Vagina (tissue), 2 donors: ENCODE measurements at places on chromosomes 4 and X.

DNA sequence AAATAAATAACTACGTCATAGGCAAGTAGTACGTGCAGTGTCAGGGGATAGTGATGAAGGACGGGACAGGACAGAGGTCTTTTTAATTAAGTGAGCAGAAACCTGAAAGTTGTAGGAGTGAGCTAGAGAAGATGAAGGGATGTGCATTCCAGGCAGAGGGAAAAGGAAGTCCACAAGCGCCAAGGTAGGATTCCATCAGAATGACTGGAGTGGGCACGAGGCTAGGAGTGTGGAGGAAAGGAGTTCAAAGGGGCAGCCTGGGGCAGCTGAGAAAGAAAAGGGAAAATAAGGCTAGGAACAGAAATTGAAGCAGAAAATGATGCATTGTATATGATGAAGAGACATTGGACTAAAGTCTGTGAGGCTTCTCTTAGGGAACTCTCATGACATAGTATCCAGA, 192.2 kb upstream of the TLL1 start:
- DNase-seq: no peak

DNA sequence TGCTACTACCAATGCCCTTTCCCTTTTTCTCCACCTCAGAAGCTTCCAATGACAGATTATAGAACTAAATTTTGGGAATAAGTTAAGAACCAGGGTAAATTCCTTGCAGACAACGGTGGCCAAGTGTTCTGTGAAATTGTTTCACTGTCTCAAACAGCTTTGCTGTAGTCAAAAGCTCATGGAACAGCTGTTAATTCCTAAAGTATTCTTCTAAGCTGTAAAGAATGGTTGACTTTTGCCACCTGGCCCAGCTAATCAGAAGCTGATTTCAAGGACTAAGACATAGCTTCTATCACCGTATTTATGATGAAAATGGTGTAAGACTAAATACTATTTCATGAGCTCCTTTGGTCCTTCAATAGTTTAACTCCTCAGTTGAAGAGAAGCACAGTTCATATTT, 297.5 kb downstream of the IL1RAPL2 start:
- DNase-seq: no peak

- DNase-seq: no peak
These were observed 46.4 kb downstream of the SH2D1A start for GRCh38 chrX:124392794-124393193.

DNA sequence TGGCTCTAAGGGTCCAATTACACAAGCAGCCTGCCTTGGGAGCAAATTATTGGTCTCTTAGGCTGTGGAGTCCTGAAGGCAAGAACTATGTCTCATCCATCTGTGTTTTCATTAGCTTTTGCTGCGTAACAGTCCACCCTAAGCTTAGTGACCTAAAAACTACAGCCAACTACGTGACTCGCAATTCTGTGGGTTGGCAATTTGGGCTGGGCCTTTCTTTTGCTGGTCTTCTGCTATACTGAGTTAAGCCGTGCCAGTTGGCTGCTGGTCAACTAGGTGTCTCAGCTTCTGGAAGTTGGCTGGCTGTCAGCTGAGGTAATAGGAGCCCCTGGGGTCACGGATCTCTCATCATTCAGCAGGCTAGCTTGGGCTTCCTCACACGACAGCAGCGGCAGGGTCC, 205.6 kb upstream of the S100G start:
- no peak for DNase-seq

DNA sequence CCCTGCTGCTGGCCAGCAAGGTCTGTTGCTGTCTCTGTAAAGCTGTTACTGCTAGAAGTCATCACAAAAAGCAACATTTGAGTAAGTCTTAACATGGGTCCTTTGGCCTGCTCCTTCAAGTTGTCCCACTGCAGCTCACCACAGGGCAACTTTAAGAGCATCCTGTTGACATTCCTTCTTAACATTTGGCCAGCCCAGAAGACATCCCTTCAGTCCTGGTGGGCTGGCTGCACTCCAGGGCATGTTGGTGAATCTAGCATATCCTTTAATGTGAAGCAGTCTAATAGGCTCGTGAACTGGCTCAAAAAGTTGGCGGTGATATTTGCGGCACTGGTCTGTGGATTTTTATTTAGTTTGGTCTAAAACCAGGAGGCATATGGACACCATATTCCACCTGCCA, 92.2 kb upstream of the MAML3 start:
- DNase-seq: no peak

- DNase-seq: no peak
These were observed 9.6 kb upstream of the SLC25A14 start for GRCh38 chrX:130330146-130330545.

- DNase-seq: no peak
These were observed 172.7 kb upstream of the USP9X start for GRCh38 chrX:40912576-40912975.

- peak; percentile 87 for DNase-seq
These were observed 875 bp downstream of the RGS12 start for GRCh38 chr4:3293401-3294391.

- DNase-seq: no peak
These were observed 772.9 kb upstream of the SLIT2 start for GRCh38 chr4:19478791-19479190.

DNA sequence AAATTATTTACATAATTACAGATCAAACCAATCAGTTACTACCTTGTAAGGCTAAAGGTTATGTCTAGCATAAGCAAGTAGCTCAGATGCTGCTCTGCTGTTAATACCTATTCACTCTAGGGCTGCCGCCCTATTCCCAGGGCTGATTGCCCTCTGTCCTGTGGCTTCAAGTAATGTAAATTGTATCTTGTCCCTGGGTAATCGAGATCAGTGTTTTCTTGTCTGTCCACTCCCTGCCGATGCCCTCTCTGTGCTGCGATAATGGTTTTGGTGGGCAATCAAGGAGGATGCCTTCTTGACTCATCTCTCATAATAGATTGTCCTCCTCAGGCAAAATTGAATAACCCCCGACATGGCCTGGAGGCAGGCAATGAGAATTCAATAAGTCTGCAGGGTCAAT, 641.0 kb upstream of the PITX2 start:
- DNase-seq: no peak

DNA sequence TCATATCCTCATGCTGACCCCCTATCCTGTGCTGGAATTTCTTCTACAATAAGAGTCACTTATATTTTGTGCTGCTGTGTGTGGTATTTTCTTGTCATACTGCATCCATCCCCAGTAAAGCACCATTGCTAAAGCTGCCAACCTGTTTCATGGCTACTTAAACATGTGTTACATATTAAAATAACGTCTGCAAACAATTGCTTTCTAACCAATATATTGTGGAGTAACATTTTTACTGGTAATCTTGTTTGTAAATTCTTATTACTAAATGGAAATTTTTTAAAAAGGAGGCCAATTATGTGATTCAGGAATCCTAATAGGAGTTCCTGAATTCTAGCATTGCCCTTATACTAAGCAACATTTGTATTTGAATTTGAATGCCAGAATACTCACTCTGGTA, 160.3 kb upstream of the VEGFC start:
- DNase-seq: no peak

GRCh38 chrX:43655151-43656004, 721 bp upstream of the MAOA start:
- DNase-seq: no peak

DNA sequence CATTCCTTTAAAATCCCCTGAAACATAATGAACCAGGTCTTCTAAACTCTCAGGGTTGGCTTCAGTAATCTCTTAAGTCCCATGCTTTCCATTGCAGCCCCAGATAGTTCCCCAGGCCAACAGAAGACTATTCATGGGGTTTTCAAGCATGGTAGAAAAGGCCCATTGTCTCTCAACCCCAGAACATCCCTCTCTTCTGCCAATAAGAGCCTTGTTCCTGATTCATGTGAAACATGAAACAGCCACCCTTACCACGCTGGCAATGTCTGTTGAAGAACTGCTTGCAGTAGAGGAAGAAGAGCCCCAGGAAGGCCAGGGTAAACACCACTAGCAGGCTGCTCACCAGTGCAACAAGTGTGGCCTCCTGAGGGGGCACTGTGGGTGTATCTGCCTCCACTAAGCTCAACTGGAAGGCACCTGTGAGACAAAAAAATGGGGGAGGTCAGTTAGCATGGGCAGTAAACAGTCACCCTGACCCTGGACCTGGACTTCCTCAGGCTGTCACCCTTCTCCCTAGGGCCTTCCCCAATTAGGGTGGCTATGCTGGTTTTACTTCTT, 36.4 kb downstream of the EDA2R start:
- no peak for DNase-seq

GRCh38 chr4:1050486-1051213, 39.2 kb downstream of the FGFRL1 start:
- DNase-seq: no peak

DNA sequence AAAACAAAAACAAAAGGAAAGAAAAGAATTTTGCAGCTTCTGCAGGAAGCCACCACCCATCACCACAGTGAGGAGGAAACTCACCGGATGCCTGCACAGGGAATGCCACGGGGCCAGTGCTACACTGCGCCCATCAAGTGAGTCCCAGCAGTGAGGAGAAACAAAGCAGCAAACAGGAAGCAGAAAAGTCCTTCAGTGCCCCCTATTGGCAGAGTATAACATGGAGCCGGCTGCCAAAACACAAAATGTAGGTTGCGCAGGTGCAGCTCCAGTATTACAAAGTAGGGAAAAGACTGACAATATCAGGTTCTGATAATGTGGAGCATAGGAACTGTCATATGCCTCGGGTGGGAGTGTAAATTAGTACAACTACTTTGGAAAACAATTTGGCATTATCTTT, 23.3 kb upstream of the SCML2 start:
- no peak for DNase-seq

DNA sequence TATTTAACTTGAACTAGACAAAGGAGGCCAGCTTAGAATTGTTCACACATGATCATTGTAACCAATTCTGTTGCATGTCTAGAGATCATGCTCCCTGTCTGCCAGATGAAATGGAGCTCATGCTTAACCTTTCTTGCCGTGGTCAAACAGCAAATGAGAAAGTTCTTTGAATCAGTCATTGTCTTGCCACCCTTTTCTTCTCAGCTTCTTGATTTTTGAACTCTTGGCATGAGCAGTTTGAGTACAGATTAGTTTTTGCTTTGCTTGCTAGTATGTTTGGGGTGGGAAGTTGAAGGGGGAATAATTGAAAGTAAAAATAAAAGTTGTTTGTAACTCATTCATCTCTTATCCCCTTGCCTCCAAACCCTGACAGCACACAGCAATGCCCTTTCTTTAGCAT, 4.7 kb downstream of the MTM1 start:
- no peak for DNase-seq

- DNase-seq: no peak
These were observed 366.0 kb upstream of the FGF13 start for GRCh38 chrX:139077281-139078250.

- no peak for DNase-seq
These were observed 94.3 kb downstream of the AREG start for GRCh38 chr4:74539044-74539790.

- no peak for DNase-seq
These were observed 407.3 kb upstream of the SLIT2 start for GRCh38 chr4:19844446-19844845.

- no peak for DNase-seq
These were observed 2.3 kb upstream of the UBA1 start for GRCh38 chrX:47191331-47191730.

- DNase-seq: no peak
These were observed 94.7 kb upstream of the DIPK2B start for GRCh38 chrX:45295259-45295986.

DNA sequence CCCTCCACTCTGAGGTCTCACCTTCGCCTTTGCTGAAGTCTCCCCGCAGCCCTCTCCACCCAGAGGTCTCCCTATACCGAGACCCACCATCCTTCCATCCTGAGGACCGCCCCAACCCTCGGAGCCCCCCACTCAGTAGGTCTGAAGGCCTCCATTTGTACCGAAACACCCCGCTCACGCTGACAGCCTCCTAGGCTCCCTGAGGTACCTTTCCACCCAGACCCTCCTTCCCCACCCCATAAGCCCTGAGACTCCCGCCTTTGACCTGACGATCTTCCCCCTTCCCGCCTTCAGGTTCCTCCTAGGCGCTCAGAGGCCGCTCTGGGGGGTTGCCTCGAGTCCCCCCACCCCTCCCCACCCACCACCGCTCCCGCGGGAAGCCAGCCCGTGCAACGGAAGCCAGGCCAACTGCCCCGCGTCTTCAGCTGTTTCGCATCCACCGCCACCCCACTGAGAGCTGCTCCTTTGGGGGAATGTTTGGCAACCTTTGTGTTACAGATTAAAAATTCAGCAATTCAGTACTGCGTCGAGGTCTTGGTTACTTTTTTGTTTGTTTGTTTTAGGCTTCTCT, 5.0 kb downstream of the SOD3 start:
- DNase-seq: no peak

DNA sequence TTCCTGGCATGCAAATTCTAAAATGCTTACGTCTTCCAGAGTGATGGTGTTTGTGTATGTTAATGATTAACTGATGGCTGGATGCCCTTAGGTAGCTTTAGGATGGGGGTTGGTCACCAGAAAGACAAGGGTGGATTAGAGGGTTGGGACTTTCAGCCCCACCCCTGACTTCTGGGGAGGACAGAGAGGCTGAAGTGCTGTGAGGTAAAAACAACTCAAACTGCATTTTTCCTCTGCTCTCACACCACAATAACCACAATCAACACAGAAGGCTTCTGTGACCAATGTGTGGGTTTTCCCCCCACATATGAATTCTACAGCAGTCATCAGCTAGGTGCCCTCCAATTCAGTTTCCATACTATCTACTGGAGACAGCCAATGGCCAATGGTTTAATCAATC, 18.7 kb upstream of the DDIT4L start:
- no peak for DNase-seq

GRCh38 chrX:150257353-150258175, 105.6 kb upstream of the MAMLD1 start:
- DNase-seq: peak; percentile 58

- DNase-seq: no peak
These were observed 42.9 kb upstream of the HS3ST1 start for GRCh38 chr4:11471618-11472017.

DNA sequence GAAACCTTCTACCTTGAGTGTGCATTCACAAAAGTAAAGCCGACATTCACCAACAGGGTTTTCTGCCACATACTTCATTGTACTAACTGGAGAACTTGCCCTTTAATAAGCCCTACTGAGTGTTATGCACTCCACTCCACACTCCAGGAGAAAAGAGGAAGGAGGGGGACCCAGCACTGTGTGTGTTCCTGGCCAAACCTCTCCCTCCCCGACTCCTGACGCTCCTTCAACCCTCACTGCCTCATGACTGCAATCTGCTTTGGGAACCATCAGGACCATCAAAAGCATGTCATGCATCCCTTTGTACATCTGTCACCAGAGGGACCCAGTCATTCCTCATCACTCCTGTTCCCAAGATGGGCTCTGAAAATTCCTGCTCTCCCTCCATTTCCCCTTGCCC, 143.7 kb downstream of the RASL11B start:
- no peak for DNase-seq

DNA sequence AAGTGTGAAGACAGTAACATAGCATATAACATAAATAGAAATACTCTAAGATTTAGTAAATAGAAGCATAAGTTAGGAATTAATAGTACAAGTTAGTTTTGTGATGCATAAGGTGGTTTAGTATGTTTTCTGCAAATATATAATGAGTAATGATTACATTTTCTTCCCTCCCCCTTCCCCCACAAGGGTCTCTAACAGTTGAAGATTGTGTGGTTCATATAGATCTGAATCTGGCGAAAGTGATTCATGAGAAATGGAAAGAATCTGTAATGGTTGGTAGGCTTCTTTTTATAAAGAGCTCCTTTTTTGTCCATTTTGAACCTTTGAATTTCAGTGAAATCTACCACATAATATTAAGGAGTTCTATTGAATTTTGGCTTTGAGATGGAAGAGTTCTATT, 66.3 kb downstream of the N4BP2 start:
- DNase-seq: no peak

GRCh38 chr4:110512901-110513300, 36.9 kb downstream of the ENPEP start:
- no peak for DNase-seq
